Activated T-cell treated with anti-CD3 and anti-CD28 coated beads, Interleukin-2, amount 50 U/mL, for 72 hours (primary cell): ENCODE measurements at places on chromosomes 11 and 22. TPM values are rescaled to one million over a fixed set of nuclear protein-coding genes. Genes with fewer than 3 reads are reported as not detected.

DNA sequence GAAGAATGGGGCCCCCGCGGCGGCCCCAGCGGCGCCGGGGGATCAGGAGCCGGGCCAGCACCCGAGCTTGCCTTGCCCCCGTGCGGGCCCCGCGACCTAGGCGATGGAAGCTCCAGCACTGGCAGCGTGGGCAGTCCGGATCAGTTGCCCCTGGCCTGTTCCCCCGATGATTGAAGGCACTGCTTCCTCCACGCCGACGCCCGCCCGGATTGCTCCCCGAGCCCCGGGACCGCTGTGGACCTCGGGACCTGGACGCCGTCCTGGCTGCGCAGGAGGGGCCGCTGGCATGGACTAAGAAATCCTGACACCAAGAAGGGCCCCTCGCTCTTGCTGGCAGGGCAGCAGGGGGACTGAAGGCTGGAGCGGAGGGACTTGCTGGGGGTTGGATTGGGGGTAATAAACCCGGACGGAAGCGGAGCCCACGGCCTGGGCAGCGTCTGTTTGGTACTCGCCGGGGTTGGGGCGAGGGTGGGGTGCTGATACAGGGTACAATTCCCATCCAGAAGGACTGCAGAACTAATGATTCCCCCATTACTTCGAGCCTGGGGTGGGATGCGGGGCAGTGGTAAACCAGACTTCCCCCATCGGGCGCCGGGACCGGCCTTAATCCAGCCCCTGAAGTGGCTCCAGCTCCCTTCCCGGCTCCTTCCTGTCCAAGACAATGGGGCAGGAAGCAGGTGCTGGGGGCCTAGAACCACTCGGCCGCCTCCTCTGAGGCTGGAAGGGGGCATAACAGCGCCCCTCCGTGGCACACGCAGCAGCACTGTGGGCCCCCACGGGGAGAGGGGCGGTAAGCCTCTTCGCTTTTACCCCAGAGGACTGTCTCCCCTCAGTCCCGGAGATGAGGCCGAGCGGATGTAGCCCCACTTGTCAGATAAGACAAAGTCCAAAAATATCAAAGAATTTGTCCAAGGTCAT, 1.0 kb downstream of the CCDC85B start:
- H3K36me3 ChIP-seq, result peaks cover 9% of the 10 kb centered on the region
- H3K4me3 ChIP-seq, result peak overlapping the region; percentile 91
- peaks cover 77% of the 10 kb centered on the region for H3K4me1 ChIP-seq
- DNase-seq, result peak; percentile 57
- peak overlapping the region; percentile 89 for H3K27ac ChIP-seq
- no peaks in the 10 kb centered on the region for H3K27me3 ChIP-seq

GRCh38 chr11:24617856-24618255, 121.0 kb downstream of the LUZP2 start:
- no peaks in the 10 kb centered on the region for H3K36me3 ChIP-seq
- no peaks in the 10 kb centered on the region for H3K27me3 ChIP-seq
- DNase-seq, result no peak
- H3K27ac ChIP-seq, result no peak overlapping the region

- H3K4me1 ChIP-seq, result peaks cover 34% of the 10 kb centered on the region
- no peaks in the 10 kb centered on the region for H3K27me3 ChIP-seq
- no peak overlapping the region for H3K4me3 ChIP-seq
- H3K27ac ChIP-seq, result no peak overlapping the region
Measured at GRCh38 chr11:124670732-124671131, 2.8 kb downstream of the SIAE start.

DNA sequence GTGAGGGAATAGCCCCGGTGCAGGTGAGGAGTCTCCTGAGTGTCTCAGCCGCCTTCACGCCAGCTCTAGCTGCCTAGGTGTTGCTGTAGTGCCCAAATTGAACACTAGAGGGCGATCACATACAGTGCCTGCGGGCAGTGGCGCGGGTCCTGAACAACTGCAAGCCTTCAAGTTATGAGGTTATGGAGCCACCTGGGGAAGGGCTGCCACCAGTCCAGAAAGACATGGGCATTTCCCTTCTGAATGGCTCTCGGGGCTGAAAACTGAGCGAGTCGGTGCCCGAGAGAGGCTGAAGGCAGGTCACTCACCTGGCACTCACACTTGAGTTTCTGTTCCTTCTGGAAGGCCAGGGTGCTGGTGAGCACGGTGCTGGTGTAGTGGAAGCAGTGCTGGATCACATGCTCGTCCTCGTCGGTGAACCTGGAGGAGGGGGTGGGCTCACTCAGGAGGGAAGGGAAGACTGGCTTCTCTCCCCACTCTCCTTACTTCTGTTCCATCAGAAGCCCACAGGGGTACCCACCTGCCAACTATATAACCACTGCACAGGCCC, 88.4 kb downstream of the PDE2A start:
- H3K36me3 ChIP-seq, result peaks cover 3% of the 10 kb centered on the region
- H3K27ac ChIP-seq, result no peak overlapping the region

DNA sequence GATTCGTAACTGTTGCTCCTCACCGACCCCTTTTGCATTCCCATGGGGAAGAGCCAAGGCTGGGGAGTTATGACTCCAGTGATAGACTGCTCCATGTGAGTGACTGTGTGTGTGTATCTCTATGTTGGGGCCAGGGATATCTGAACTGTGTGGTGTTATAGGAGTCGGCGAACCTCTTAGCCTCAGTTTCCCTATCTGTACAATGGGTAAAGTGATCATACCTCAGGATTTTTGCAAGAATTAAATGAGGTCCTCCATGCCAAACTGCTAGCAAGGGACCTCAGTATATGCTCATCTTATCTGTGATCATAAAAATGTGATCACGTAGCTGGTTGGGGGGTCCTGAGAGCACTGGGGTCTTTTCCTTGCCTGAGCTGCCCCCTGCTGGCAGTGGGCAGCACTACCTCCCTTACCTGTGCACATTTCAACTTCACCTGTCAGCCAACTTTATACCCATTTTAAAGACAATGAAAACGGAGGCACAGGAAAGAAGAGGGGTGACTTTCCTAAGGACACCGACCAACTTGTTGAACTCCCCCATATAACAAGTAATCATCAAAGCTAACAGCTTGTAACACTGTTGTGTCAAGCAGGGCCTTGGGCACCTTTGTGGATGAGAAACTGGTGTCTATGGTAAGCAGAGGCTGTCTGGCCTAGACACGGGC, 1.4 kb upstream of the DPP3 start:
- no peaks in the 10 kb centered on the region for H3K27me3 ChIP-seq
- peak; percentile 49 for DNase-seq

DNA sequence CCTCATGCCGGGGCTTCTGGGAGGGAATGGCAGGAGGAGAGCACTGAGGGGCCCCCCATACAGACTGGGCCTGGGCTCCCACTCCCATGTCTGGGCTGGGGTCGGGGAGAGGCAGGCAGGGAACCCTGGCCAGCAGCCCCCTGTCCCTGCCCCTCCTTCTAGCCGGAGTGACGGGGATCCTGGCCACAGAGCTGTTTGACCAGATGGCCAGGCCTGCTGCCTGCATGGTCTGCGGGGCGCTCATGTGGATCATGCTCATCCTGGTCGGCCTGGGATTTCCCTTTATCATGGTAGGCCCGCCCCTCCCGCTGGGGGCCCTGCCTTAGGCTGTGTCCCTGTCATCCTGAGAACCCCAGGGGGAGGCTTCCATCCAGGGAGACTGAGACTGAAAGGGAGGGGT, 10.0 kb upstream of the MIF start:
- no peak overlapping the region for H3K27ac ChIP-seq
- no peak for DNase-seq
- H3K27me3 ChIP-seq, result no peaks in the 10 kb centered on the region
- no peaks in the 10 kb centered on the region for H3K4me1 ChIP-seq
- H3K4me3 ChIP-seq, result no peak overlapping the region
- no peaks in the 10 kb centered on the region for H3K36me3 ChIP-seq

GRCh38 chr11:44113018-44113417, 17.5 kb downstream of the EXT2 start:
- DNase-seq, result no peak
- H3K4me3 ChIP-seq, result peak overlapping the region; percentile 21
- H3K27me3 ChIP-seq, result no peaks in the 10 kb centered on the region
- peaks cover 2% of the 10 kb centered on the region for H3K36me3 ChIP-seq

GRCh38 chr11:13776134-13776815, 107.8 kb downstream of the FAR1 start:
- no peak overlapping the region for H3K4me3 ChIP-seq
- peak; percentile 28 for DNase-seq
- H3K4me1 ChIP-seq, result no peaks in the 10 kb centered on the region
- H3K27me3 ChIP-seq, result no peaks in the 10 kb centered on the region
- H3K36me3 ChIP-seq, result no peaks in the 10 kb centered on the region

GRCh38 chr22:24165673-24166072, 15.6 kb upstream of the SUSD2 start:
- no peak for DNase-seq
- H3K27me3 ChIP-seq, result no peaks in the 10 kb centered on the region
- no peak overlapping the region for H3K27ac ChIP-seq

DNA sequence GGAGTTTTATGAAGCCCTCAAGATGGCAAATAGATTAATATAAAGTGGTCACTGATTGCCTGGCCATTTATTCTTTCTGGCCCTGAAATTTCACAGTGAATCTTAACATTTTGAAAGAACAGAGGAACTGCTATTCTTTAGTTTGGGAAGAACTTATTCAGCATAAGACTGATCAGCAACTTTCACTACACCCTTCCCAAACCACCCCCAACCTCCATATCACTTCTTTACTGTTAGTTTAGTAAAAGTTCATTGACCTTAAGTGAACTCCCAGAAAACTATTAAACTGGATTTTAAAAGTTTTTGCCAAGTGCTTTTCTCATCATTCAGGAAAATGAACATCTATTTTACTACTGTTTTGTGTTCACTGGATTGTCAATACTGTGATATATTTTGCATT, 77.4 kb downstream of the NARS2 start:
- H3K27ac ChIP-seq, result no peak overlapping the region
- peaks cover 3% of the 10 kb centered on the region for H3K36me3 ChIP-seq
- DNase-seq, result no peak
- no peaks in the 10 kb centered on the region for H3K27me3 ChIP-seq
- H3K4me3 ChIP-seq, result no peak overlapping the region

DNA sequence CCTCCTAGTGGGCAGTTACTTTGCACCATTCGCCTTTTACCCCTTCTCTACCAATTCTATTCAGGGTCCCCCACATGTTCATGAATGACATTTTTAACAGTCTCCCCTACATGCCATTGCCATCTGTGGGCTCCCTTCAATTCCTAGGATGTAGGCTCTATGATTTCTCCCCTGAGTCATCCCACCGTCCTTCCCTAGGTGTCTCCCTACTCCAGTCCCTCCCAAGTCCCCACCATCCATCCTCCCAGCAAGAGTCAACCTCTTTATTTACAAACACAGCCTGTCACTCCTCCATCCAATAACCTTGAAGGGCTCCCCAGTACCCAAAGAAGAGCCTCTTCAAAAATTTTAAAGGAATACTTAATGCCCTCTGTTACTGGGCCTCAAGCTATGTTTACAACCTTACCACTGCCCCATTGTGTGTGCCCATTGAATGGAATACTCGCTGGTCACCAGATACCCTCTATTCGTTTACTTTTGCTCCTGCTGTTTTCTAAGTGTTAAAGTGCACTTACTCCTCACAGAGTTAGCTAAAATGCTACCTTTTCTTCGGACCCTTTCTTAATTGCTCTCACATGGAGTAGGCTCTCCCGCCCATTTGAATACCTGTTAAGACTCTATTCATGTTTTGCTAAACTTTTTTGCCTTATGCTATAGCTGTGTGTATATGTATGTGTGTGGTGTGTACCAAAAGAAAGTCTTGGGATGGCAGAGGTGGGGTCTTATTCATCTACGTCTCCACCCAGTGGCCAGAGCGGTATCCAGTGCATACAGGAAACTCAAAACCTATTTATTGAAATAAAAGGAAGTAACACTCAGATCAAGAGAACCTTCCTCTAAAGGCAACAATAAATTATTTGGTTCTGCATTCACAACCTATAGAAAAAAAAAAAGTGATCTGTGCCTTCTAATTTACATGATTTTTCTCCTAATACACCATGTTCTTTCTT, 235.8 kb upstream of the CCDC90B start:
- no peaks in the 10 kb centered on the region for H3K4me1 ChIP-seq
- no peak for DNase-seq
- no peaks in the 10 kb centered on the region for H3K27me3 ChIP-seq
- no peak overlapping the region for H3K4me3 ChIP-seq
- no peak overlapping the region for H3K27ac ChIP-seq

- no peaks in the 10 kb centered on the region for H3K4me1 ChIP-seq
- H3K27me3 ChIP-seq, result peaks cover 17% of the 10 kb centered on the region
- H3K4me3 ChIP-seq, result no peak overlapping the region
- H3K36me3 ChIP-seq, result no peaks in the 10 kb centered on the region
- no peak for DNase-seq
Measured at GRCh38 chr11:79447038-79447786, 6.4 kb upstream of the TENM4 start.

GRCh38 chr11:106998116-106998915, 20.0 kb downstream of the GUCY1A2 start:
- DNase-seq, result no peak
- no peak overlapping the region for H3K4me3 ChIP-seq
- H3K4me1 ChIP-seq, result no peaks in the 10 kb centered on the region
- H3K36me3 ChIP-seq, result no peaks in the 10 kb centered on the region
- no peaks in the 10 kb centered on the region for H3K27me3 ChIP-seq

DNA sequence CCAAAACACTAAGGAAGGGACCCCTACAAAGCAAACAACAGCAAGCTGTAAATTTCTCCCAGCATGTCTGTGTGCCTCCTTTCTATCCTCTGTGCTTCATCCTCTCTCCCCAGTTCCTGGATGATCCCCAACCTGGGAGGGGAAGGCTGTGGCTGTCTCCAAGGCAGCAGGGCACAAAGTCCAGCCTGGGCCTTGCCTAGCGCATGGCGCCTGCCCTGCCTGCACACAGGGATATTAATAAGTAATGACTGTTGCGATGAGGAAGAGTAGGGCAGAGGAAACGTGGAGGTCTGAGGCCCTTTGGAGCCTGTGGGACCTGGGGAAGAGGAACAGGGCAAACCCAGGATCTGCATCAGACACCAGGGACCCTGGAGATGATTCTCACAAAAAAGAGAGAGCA, 2.0 kb downstream of the USH1C start:
- peaks cover 47% of the 10 kb centered on the region for H3K27me3 ChIP-seq
- H3K4me3 ChIP-seq, result no peak overlapping the region
- H3K27ac ChIP-seq, result no peak overlapping the region
- DNase-seq, result no peak
- H3K4me1 ChIP-seq, result no peaks in the 10 kb centered on the region

DNA sequence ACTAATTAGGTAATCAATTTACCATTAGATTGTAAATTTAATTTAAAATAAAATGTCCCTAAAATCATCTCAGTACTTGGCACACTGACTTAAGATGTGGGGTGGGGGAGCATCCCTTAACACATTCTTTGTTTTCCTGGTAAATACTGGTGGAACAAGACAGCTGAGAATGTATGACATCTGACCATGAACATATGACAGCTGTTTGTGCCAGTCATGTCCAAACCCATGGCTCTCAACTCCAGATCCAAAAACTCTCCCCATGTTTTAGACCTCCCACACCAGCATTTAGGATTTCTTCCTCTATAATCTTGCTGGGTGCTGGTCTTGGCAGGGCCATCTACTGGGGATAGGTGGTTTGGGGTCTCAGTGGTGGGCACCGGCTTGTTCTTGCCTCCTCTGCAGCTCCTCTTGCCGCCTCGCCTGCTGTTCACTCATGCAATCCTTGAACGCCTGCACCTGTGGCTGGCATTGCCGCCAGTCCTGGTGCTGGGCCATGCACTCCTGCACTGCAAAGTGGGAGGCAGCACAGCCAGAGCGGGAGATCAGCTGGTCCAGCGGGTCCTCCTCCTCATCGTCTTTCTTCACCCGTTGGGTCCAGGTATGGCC, 3.8 kb downstream of the COA4 start:
- H3K4me1 ChIP-seq, result peaks cover 38% of the 10 kb centered on the region
- H3K36me3 ChIP-seq, result peaks cover 28% of the 10 kb centered on the region
- no peak overlapping the region for H3K4me3 ChIP-seq
- H3K27ac ChIP-seq, result peak overlapping the region; percentile 79

Gene ANO1
- not detected for total RNA-seq

Gene POU2F3
- total RNA-seq, result 0.14 TPM

Gene YPEL1
- 2.5 TPM for total RNA-seq

Gene LRP4
- not detected for total RNA-seq

Gene SYTL2
- 40.1 TPM for total RNA-seq

Gene OPCML
- not detected for total RNA-seq

Gene SLC29A2
- total RNA-seq, result 3.3 TPM

Gene ADM2
- total RNA-seq, result 25.5 TPM
